COR-L47 (cell line): ENCODE measurements at places on chromosomes 1 and 21.

DNA sequence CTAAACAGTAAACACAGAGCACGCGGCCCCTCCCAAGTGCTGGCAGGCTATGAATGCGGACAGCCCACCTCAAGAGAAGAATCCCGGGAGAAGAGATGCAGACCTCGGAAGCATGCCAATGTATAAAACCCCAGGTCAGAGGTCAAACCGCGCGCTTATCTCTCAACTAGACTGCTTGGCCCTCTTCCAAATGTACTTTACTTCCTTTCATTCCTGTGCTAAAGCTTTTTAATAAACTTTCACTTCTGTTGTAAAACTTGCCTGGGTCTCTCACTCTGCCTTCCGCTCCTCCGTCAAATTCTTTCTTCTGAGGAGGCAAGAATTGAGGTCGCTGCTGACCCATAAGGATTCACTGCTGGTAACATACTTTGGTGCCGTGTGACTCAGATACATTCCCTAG, 216.0 kb downstream of the S1PR1 start:
- no peak for DNase-seq

- no peak for DNase-seq
These were observed 17.2 kb upstream of the OLIG2 start for GRCh38 chr21:33008333-33009051.

GRCh38 chr1:229137271-229137670, 133.6 kb upstream of the RAB4A start:
- DNase-seq: no peak

GRCh38 chr1:229043115-229043514, 227.8 kb upstream of the RAB4A start:
- DNase-seq: no peak

- DNase-seq: peak; percentile 44
These were observed 10.4 kb downstream of the FGR start for GRCh38 chr1:27624467-27625178.

DNA sequence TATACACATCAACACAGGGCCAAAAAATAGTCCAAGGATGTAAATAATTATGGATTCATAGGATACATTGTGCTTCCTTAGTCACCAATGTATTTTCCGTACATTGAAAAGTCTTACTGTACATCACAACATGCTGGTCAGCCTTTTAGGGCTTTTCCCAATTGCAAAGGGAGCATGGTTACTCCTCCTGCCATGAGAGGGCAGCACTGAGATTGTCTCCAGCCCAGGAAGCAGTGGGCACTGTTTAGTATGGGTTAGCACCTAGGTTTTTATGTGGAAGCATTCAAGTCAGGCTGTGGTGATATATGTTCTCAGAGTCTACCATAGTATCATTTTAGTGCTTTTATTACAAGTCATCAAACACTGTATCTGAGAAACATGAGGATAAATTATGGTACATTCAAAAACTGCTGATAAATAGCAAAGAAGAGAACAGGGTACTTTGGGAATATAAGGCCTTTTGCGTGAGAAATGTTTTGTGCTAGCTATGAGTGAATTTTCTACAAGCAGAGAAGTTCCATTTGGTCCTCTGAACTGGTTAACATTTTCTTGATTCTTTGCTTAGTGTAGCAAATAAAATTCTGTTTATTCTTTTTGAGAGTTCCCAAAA, 34.0 kb downstream of the ST6GALNAC5 start:
- peak; percentile 11 for DNase-seq

DNA sequence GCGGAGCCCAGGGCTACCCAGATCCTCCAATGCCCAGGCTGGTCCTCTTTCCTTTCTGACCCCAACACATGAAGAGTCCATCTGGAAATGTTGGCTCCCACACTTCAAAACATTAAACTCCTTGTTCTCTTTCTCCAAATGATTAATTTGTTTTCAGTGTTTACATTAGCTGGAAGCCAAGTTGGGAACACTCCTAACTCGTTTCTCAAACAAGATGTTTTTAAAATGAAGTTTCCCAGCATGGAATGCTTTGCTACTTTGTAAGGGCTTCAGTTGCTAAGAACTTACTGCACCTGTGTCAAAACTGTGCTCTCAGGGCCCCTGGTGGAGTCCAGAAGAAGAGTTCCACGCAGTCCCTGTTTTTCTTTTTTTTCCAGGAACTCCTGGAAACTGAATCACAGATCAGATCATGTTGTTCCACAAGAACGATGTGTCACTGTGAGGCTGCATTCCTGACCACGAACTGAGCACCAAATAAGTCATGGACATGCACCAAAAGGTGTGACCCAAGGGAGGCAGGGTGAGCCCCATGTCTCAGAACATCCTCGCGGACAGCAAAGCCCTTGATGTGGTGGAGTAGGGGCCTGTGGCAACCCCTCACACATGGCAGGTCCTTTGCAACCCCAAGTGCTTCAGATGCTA, 257.3 kb downstream of the KCNJ6 start:
- DNase-seq: no peak

GRCh38 chr1:167325151-167325550, 104.5 kb downstream of the POU2F1 start:
- DNase-seq: no peak

- no peak for DNase-seq
These were observed 77.1 kb downstream of the HLCS start for GRCh38 chr21:36889401-36889800.
